Choroid plexus epithelial cell (primary cell): ENCODE measurements at places on chromosomes 6 and 20.

DNA sequence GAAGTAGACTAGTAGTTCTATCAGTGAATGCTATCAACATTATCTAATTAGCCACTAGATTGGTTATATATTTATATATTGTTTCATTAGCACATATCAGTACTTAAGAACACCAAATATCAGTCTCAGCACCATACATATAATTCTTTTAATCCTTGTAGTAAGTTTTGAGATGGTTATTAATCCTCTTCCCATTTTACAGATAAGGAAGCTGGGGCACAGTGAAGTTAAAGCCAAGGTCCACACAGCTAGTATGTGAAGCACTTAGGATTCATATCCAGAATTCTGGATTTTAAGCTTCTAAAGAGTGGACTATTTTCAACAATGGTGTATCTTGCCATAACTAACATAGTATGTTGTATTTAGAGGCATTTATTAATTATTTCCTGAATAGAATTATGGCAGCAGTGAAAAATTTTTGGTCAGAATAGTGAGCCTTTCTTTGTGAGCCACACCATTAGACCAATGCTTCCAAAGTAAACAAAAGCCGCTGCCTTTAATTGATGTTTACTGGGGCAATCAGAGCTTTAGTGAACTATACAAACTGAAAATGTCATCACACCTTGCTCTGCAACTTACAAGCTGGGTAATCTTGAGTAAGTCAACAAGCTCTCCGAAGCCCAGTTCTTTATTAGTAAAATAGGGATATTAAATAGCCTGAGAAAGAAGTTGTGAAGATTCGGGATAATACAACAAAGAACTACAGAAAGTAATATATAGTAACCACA lies 41.9 kb upstream of the HBS1L start:
- no peak for DNase-seq

GRCh38 chr6:6582131-6582530 lies 6.4 kb upstream of the LY86 start:
- DNase-seq, result no peak

DNA sequence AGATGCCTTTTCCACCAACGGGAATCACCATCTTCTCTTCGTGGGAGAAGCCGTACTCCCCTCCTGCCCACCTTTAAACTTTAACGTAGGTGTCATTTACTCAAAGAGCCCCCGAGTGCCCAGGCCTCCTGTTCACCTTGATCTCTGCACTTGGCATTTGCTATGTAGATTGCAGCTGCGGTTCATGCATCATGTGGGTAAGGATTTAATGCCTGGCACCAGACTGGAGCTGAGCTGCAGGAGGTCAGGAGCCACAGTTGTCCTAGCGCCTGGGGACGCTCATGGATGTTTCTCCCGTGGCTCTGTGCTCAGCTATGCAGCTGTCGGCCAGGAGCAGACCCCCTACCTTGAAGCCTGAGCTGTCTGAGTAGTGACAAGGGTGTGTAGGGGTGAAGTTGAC lies 133.7 kb downstream of the CDH4 start:
- DNase-seq, result no peak

GRCh38 chr6:34143884-34144580 lies 1.9 kb downstream of the GRM4 start:
- no peak for DNase-seq

GRCh38 chr20:2169456-2170088 lies 67.9 kb downstream of the STK35 start:
- no peak for DNase-seq

- peak; percentile 34 for DNase-seq
Measured at GRCh38 chr20:57065646-57066045, 200.8 kb downstream of the BMP7 start.

GRCh38 chr6:114364301-114364700 lies 21.5 kb upstream of the HS3ST5 start:
- no peak for DNase-seq
